ENCODE measurements at places on chromosomes 4 and X.
A peak's percentile ranks its signal among the peaks of the same experiment; 100 is the strongest.

- DNase-seq: no peak
Observed at GRCh38 chrX:40582811-40583210, 2.0 kb downstream of the ATP6AP2 start.

- no peak for DNase-seq
Observed at GRCh38 chr4:38994135-38994534, 38.1 kb downstream of the TMEM156 start.

DNA sequence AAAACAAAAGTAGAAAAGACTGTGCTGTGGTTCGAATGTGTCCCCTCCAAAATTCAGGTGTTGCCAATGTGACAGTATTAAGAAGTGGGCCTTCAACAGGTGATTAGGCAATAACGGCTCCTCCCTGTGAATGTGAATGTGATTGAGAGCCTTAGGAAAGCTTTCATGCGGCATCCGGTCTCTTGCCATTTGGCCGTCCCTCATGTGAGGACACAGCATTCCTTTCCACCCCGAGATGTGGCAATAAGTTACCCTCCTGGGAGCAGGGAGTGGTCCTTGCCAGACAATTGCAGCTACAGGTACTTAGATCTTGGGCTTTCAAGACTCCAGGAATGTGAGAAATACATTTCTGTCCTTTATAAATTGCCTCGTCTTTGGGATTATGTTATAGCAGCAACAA, 129.3 kb downstream of the CPEB2 start:
- DNase-seq: no peak

GRCh38 chr4:94135701-94136100, 72.0 kb upstream of the SMARCAD1 start:
- DNase-seq: no peak

DNA sequence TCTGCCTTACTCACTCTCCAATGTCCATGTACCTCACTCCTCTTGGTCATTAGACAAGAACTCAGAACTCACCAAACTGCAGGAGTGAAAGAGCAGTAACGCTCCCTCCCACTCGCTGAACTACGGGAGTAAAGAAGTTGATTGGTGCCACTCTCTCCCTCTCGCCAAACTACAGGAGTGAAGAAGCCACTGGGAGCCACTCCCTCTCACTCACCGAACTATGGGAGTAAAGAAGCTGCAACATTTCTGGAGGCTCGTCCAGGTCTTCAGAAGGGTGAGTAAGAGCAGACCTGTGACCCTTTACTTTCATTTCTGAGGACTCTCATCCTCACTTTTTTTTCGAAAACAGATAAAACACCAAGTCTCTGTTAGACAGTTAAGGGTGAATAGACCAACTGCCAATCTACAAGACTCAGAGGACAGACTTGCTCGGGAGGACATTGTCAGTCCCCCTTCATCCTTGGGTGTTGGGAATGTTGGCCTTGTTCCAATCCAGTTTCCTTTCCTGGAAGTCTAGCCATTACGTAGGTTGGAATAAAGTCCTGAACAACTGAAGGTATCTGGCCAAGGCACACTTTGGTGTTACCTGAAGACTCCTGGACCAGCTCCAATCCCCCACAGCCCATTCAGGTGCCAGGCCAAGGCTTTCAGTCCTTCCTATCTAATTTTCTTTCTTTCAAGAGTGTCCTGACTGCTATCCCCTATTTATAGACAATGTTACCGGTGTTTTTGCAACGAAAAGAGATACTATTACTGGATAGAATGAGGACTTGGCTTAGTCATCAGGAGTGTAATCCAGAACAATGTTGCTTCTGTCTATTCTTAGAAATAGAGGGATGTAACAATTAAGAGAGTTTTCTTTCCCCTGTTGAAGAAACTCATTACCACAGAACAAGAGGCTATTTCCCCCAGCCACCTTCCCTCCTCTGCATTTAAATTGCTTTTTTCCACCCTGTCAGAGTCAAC, 11.0 kb upstream of the COL25A1 start:
- no peak for DNase-seq

- peak; percentile 4 for DNase-seq
Observed at GRCh38 chr4:98448908-98449307, 187.7 kb downstream of the RAP1GDS1 start.

DNA sequence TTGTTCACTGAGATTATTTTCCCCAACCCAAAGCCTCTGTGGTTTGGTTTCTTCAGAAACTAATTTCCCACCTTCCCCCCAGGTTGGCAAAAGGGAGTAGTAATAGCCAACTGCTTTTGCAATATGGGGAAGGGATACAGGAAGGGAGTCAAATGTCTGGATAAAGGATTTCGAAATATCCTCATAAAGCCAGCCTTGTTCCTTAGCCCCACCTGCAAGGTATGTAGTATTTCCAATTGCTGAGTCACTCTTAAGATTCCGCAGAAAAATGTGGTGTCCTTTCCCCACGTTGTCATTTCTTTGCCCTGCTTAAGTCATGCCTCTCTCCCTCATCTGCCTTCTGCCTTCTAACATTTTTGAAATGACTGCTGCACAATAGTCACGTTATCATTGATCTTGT, 138.8 kb upstream of the DCAF8L1 start:
- no peak for DNase-seq

DNA sequence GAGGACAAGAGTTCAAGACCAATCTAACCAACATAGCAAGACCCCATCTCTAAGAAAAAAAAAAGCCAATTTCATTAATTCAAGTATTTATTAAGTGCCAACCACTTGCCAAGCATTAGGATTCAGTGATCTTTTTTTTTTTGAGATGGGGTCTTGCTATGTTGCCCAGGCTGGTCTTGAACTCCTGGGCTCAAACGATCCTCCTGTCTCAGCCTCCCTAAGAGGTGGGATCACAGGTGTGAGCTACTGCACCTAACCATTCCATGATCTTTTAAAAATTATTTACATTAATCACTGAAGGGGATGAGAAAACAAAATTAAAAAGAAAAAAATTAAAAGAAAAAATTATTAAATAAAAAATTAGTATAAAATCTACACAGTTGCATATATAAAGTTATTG, 24.4 kb downstream of the HELQ start:
- DNase-seq: no peak

- DNase-seq: no peak
Observed at GRCh38 chr4:10925996-10926395, 241.4 kb upstream of the CLNK start.

DNA sequence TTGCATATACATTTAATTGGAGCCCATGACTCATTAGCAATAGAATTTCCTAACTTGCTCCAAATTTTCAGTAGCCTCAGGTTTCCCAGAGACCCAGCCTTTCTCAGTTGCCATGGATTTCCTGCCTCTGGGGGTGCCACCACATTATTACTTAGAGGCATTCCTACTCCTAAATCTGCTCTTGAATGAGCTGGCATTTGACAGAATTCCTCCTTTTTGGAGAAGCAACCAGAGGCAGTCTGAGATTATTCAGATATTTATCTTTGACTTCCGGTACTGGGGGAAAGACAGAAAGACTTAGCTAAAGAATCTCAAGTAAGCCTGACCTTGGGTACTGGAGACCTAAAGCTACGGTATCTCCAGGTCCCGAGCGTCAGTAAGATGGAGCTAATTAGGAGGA, 76.3 kb downstream of the DCHS2 start:
- no peak for DNase-seq

DNA sequence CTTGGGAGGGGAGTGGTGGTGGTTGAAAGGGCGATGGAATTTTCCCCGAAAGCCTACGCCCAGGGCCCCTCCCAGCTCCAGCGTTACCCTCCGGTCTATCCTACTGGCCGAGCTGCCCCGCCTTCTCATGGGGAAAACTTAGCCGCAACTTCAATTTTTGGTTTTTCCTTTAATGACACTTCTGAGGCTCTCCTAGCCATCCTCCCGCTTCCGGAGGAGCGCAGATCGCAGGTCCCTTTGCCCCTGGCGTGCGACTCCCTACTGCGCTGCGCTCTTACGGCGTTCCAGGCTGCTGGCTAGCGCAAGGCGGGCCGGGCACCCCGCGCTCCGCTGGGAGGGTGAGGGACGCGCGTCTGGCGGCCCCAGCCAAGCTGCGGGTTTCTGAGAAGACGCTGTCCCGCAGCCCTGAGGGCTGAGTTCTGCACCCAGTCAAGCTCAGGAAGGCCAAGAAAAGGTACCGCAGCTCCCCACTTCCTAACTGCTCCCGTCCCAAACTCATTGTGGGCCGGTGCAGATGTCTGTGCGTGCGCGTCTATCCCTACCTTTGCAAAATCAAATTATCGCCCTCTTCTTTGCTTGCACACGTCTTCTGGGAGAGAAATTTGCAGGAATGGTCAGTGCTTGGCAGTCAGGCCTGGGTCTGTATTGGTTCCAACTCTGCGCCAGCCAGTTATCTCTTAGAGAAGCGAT, 533 bp downstream of the IL15 start:
- peak; percentile 3 for DNase-seq

DNA sequence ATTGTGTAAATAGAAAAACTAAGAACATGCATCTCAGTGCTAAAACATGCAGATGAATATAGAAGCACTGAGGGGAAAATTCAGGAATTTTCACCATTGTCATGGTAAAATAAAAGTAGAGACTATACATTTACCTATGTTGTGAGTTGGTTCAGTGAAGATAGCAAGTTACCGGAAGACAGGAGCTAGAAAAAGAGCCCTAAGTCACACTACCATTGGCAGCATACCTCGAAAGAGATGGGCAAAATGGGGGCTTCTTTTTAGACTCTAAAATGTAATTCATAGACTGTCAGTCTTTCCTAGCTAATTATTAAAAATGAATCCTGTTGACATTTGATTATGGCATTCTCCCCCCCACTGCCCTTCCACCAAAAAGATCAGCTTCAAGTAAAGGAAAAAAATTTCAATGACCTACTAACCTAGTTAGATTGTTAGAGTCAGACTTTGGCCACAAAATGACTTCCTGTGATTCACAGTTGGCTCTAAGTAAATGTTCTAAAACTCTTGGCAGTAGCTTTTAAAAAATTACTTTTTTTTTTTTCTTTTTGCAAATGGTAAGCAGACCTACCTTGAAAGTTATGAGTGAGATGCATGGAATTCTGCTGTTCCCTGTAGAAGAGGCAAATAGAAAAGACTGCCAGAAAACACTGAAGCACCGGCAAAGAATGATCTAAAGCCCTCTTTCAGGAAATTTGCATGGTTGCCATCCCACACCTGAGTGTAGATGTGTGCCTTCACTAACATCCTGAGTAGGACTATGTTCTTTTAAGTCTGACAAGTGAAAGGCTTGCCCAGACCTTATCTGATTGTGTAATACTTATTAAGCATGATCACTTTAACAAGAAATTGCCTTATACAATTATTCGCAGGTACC, 26.4 kb upstream of the ARSJ start:
- no peak for DNase-seq

DNA sequence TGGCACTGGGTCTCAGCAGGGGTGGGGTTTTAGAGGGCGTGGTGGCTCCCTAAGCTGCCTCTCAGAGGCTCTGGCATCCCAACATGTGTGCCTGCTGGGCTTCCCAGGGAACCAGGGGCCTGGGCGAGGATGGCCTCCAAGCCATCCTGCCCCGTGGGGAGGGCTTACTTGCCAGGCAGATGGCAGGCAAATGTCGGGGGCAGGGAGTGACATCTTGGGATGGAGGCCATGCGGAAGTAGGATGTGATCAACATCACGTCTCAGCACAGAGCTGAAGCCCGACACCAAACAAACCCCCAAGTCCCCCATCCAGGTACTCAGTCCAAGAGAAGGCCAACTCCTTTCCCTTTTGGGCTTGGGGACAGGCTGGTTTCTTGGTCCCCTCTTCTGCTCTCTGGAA, 4.7 kb downstream of the L1CAM start:
- no peak for DNase-seq

GRCh38 chr4:158877069-158877468, 108.2 kb downstream of the FNIP2 start:
- DNase-seq: no peak

GRCh38 chr4:150890246-150890645, 124.8 kb downstream of the LRBA start:
- DNase-seq: no peak

DNA sequence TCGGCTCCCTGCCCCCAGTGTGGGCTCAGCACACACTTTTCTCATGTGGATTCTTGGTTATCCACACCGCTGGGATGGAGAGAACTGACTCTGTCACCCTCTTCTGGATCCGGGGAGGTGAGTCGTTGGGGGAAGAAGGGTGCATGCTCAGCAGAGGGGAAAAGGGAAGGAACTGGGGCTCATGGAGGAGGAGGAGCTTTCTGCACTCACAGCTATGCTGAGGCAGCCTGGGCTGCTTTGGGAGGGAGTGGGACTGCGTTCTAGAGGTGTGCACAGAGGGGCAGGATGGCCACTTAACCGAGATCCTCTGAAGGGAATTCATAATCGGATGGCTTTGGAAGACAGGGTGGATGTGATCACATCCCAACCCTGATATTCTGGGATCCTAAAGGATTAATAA, 51.6 kb downstream of the RTL5 start:
- no peak for DNase-seq

- DNase-seq: no peak
Observed at GRCh38 chr4:87045234-87045558, 110.4 kb downstream of the AFF1 start.

DNA sequence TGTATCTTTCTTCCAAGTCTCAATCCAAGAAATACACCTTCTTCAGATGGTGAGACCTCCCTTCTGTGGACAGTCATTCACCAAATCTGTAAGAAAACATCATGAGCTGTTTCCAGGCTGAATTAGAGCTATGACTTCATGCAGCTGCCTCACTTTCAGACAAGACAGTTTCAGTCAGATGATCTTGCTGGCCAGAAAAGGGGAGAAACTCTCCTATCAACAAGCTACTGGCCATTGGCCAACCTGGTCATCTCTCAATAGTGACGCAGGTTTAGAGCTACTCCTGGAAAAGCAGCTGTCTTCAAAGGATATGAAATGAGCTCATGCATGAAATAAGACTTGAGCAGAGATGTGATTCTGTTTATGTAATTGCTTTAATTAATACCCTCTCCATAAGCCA, 69.6 kb upstream of the NDP start:
- no peak for DNase-seq

DNA sequence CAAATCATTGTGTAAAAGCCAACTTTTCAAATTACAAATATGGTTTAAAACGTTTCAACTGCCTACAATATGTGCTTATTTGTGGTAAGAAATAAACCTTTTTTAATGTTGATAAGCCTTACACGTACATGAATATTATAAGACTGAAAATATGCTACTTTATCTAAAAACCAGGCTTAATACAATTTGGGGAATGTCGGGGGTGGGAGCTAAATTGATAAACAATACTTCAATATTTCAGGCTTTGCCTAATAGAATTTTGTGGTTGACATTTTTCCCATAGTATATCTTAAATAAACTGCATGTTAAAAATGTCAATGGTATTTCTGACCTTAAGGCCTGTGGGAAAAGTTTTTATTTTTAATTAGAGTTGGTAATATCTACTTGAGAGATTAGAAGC, 69.8 kb upstream of the SLIT2 start:
- DNase-seq: no peak
